Esophagus squamous epithelium (tissue), 5 donors: ENCODE measurements at places on chromosomes 12 and 14.

DNA sequence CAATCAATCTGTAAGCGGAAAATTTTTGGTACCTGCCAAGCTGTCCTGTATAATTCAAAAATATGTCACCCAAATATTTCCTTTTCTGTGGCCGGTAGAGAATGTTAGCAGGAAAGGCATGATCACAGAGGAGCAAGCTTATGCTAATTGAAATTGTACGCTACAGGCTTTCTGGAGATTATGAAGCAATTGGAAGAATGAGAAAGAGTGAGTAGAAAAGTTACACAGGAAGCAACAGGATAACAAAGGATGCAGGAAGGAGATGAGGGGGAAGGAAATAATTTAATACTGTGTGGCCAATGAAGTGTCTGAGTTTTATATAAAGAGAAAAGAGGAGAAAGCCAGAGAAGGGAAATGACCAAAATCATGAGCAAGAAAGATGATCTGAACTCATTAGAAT is 627.2 kb upstream of the STXBP6 start:
- DNase-seq = no peak

DNA sequence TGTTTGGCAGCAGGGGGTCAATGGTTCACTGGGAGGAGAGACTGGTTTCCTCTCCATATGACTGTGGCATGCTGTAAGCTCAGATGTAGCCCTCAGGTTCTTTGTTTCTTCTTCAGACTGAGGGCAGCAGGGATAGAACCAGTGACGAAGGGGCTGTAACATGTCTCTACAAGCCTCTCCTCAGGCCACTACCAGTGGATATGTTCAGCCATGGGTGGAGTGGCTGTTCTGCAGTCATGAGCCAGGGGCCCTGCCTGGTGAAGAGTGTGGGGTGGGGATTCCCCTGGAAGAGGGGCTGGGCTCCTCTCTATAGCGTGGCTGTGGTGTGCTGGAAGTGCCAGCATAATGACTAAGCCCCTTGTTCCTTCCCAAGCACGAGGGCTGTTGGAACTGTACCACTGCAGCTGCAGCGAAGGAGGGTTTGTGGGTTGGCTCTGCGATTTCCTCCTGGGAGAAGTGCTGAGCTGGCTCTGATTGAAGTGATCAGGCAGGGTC is 55.8 kb downstream of the CMAS start:
- no peak for DNase-seq

DNA sequence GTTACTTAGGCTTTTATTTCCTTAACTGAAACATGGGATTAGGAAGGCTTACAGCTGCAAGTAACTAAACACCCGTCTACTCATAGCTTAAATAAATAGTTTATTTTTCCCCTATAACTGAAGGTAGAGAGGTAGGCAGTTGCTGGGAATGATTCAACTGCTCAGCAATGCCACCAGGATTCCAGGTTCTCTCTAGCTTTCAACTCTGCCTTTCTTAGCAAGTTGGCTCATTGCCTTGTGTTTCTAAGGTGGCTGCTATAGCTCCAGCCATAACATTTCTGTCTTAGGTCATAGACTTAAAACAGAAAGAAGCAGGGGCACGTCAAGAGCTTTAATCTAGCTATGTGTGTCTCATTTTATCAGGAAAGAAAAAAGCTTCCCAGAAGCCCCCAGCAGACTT is 103.7 kb upstream of the MDM1 start:
- no peak for DNase-seq

DNA sequence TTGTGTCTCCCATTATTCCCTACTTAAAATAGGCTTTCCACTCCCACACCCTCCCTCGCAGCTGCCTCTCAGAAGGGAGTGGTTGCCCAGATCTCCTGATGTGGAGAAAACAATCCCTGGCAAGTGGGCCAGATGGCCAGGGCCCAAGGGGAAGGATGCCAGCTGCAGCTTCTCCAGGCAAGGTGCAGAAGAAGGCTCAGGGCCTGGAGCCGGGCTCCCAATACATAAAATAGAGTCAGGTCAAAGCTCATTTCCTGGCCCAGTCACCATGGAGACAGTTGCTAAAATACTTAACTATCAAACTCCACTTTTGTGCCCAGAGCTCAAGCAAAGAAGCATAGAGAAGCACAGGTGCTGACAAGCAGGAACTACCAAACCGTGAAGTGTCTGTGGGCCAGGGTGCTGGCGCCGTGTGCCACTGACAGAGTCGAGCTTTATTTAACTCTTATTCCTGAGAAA is 45.7 kb upstream of the ITPR2 start:
- DNase-seq = no peak

GRCh38 chr12:71552728-71553501 is 110.7 kb downstream of the ZFC3H1 start:
- DNase-seq = no peak

DNA sequence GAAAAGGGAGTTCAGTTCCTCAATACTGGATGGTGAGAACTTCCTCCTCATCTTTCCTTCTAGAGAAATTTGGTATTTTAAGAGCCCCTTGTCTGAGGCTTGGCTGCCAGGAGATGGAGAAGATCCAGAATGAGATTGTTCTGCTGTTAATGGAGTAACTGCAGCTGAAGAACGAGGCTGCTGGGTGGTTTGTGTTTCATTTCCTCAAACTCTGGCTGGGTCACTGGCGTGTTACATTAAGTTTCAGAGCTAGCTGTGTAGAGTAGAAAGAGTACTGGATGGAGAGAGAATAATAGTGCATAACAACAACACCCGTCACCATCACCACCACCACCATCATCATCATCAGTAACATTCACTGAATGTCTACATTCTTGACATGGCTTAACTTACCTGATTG is 325.0 kb upstream of the TBX3 start:
- DNase-seq = no peak

GRCh38 chr14:91414475-91414833 is 3.2 kb downstream of the CCDC88C start:
- no peak for DNase-seq

DNA sequence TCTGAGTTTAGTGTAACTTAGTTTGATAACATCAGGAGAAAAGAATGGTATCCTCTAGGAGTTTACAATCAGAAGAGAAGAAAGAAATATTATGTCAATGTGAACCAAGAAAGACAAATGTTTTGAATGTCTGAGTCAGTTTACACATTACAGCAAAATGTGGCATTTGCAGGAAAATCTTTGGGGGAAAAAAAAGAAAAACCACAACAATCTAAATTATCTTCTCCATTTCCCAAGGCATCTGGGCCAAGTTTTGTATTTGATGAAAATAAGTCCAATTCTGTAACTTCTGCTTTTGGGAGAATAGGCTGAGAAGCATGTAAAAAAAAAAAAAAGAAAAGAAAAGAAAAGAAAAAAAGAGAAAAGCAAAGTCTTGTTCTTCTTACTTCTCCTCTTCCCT is 58.8 kb upstream of the FLRT2 start:
- DNase-seq = no peak
